ENCODE measurements at places on chromosomes 1 and 21.
A peak's percentile ranks its signal among the peaks of the same experiment; 100 is the strongest.

GRCh38 chr1:32831878-32832277 is 14.4 kb downstream of the S100PBP start:
- no peak for DNase-seq

DNA sequence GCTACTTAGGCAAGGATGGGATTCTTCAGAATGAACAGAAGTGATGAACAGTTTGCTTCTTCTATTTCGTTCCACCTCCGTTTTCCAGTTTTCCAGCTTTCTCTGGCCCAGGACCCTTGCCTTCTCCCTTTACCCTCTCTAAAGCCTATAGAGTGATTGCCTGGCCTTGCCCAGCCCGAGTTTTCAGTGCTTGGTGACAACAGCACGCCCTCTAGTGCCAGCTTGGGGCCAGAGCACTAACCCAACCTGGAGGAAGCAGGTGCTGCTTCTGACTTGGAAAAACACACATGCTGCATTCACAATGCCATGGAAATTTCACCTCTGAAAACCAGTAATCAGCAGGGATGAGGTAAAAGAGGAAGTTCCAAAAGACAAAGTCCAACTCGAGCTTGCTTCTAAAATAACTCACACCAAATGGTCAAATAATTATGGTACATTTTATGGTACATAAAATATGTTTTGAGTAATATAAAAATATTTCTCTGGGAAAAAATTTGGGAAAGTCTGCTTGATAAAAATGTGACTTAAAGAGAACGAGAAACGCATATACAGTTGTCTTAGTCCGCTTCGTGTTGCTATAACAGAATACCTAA is 26.1 kb downstream of the UBE2T start:
- peak; percentile 86 for DNase-seq

GRCh38 chr1:216830424-216831210 is 107.4 kb upstream of the ESRRG start:
- no peak for DNase-seq

- DNase-seq, result no peak
These were observed 2.2 kb downstream of the HAO2 start for GRCh38 chr1:119370748-119371147.

- DNase-seq, result peak; percentile 82
These were observed 9.8 kb upstream of the MDM4 start for GRCh38 chr1:204506201-204506968.

DNA sequence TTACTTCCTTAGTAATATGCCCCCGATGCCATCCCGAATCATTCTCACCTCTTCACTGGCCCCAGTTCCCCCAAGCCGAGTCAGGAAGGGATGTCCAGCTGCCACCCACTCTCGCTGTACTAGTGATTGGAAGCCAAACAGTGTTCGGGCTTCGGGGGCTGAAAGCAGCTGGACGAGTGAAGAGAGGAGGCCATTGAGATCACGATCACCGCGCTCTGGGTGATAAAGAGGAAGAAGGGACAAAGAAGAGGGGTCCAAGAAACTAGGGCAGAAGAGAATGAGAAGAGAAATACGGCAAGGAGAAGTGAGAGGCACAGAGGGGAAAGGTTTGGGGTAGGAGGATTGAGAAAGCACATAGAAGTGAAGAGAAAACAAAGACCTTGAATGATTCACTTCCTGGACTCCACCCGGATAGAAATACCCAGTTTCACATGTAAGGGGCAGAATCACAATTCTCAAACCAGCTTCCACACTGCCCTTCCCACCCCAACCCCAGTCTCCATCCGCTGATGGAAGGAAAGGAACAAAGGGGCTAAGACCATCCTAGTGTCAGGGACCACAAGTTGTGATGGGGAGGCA is 3.7 kb upstream of the SF3B4 start:
- no peak for DNase-seq

- no peak for DNase-seq
These were observed 39.6 kb upstream of the ABCG1 start for GRCh38 chr21:42179316-42179715.

DNA sequence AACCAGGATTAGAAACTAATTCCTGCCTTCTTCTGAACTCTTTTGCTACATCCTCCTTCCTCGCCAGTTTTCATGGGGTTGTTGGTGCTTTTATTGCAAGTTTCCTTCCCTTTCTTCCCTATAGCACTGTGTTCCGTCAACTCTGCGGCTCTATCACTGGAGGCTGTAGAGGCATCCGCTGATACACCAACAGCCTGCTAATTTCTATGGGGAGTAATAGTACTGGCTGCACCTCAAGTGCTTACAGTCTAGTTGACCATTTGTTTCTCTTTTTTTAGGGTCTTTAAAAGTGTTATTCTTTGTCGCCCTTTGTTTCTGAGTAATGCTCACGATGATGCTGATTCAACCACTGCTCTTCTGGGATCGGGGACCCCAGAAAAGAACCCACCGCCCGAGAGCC is 746 bp downstream of the MIS18A start:
- peak; percentile 20 for DNase-seq

GRCh38 chr1:210364479-210364878 is 35.8 kb downstream of the HHAT start:
- no peak for DNase-seq

GRCh38 chr1:181936269-181936668 is 125.2 kb downstream of the ZNF648 start:
- DNase-seq, result no peak

- DNase-seq, result no peak
These were observed 68.3 kb upstream of the BCAR3 start for GRCh38 chr1:93749894-93750301.

DNA sequence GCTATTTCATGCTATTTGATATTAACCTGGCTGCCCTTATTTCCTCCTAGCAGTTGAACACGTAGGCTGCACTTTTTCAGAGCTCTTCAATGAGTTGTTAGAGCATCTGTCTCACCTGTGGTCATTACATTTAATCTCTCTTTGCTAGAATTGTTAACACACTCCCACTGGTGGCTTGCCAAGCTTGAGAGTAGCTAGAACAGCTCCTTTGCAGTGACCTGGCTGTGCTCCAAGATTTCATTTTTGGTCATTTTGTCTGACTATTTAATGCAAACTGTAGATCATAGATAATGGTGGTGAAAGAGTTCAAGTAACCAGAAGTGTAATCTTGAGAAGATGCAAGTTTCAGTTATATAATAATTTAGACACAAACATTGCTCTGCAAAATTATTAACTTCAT is 105.6 kb downstream of the LRRC7 start:
- no peak for DNase-seq

GRCh38 chr1:31901838-31902509 is 36.2 kb downstream of the PTP4A2 start:
- no peak for DNase-seq

DNA sequence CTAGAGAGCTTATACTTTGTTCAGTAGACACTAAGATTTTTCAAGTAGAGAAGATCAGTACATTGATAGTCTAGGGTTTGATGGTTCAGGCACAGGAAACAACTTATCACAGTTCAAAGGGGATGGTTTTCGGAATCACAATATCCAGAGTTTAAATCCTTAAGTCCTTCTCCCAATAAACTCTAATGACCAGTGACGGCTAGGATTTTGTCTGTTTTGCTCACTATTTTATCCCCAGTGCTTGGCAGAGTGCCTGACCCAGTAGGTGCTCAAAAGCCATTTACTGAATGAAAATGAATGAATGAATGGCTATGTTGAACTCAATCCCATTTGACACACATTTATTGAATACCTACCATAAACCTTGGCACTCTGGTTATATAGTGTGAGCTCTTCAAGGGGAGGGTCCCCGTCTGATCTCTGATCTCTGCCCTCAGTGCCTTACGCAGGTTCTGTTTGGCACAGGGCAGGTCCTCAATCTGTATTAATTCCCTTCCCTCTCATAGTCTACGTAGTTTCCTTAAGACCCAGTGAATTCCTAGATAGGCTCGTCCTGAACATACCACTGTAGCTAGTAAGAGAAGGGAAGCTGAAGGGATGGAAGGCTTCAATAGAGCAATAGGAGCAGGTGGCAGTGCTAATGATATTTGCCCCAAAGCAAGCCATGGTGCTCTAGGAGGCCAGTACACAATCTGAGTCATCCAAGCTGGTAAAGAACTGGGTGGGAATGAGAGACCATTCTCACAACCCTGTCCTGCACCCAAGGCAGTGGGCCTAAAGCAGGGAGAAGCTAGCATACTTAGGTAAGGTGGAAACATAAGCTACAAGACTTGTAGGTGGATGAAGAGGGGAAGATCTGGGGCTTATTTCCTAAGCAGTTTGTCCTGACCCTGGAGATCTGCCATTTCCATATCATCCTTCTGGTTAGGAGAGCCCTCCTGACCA is 53.4 kb downstream of the DMAP1 start:
- DNase-seq, result no peak

- peak; percentile 92 for DNase-seq
These were observed 62.3 kb downstream of the OPTC start for GRCh38 chr1:203556047-203556851.

DNA sequence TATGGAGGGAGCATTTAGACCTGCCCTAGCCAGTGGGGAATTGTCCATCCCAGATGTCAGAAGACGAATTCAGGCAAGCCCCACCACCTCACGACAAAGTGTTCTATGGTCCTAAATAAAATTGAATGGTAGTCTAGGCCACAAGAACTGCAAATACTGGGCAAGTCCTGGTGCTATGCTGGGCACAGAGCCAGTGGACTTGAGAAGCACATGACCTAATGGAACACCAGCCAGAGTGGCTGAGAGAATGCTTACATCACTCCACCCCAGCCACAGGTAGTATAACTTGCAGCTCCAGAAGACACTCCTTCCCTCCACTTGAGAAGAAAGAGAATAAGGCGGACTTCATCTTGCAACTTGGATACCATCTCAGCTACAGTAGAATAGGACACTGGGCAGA is 567.3 kb upstream of the CXADR start:
- DNase-seq, result no peak

DNA sequence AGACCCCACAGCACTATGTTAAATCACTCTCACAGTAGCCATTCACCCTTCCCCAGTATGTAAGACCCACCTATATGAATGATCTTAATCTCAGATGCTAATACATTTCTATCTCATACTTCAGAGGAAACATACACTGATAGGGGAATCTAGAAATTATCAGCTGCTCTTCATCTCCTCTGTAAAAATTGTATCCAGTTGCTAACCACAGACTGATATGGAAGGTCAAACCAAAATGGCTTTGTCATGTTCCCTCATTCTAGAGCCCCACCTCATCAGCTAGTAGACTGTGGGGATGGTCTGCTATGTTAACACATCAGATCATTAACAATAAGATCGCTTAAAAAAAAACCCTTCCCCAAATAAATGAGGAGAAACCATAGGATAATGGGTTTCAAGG is 71.7 kb downstream of the UBR4 start:
- DNase-seq, result no peak

DNA sequence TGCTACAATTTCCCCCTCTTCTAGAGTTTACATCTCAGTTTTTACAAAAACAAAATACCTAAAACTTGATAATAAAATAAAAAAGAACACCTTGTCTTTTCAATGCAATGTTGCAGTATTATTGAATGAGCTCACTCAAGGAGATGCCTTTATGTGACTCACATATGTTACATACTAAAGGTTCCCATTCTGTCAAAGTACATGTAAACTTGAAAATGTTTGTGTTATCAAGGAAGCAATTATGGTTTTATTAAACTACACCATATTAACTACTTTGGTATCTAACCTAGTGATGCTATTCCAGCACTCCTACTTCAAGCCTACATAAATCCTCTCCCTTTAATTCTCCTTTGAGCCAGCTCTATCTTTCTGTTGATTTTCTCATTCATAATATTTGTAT is 658.3 kb downstream of the PTPRC start:
- no peak for DNase-seq

DNA sequence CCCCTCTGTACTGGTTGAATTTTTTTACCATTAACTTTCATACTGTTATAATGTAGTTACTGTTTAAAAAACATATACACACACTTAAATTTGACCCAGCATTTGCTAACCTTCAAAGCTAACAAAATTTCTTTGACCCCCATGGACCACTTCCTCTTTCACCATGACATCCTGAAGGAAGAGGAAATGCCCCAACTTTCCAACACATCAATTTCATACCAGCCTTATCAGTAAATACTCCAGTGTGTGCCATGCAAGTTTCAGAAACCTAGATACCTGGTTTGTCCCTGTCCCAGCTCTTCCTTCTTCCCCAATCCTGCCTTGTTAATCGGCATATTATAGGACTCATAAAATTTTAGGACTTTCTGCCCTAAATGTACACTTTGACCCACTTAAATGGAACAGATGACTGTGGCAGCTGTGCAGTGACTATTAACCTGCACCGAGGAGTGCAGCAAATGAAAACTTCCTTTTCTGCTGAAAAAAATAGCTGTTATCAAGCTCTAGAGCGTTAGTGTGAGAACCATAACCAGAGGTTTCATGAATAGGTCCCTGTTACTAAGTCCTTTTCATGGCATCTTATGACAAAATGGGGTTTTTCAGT is 54.1 kb downstream of the DTL start:
- DNase-seq, result no peak

GRCh38 chr1:68167211-68167610 is 65.1 kb downstream of the WLS start:
- DNase-seq, result no peak

DNA sequence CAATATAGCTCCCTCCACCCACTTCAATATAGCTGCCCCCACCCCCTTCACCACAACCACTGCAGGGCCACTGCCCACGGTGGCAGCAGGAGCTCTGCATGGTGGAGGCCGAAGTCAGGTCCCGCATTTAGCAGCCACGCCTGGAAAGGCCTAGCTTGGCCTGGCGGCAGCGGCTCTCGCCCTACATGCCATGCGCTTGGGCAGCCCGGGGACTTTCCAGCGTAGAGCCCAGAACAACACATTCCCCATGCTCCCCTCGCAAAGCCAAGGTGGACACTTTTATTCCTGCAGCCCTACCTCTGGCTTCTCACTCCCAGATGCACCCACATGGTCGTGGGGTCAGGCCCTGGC is 37.1 kb downstream of the LHX4 start:
- DNase-seq, result no peak

DNA sequence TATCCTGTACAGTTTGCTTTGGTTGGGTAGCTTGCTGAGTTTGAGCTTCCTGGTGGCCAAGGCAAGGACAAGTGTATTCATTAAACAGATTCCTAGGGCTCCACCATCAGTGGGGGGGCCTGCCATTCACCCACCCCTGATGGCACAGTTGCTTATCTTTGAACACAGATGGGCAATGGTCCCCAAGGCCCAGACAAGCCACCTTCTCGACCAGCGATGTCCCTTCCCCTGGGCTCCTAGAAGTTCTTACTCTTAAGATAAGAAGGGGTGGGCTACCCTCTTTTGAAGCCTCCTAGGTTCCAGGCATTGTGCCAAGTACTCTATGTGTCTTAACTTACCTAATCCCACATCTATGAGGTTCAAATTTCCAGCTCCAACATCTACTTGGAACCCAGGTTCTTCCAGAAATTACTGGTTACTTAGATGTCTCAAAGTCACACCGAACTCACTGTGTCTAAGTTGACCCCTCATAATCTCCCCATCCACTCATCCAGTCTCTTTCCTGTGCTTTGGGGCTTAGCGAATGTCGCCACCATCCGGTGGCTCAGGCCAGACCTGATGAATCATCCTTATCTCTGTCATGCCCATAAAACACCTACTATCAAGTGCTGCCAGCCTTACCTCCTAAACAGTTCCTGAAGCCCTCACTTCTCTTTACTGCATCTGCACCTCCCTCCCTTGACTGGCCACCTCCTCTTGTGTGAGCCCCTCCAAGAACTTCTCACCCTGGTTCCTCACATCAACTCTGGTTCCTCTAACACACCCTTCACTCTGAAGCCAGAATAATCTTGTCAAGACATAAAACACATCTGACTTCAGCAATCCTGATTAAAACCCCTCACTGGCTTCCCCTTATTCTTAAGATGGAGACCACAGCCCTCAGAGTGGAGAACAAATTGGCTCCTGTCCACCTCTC is 50.1 kb downstream of the KLHDC7A start:
- DNase-seq, result no peak

Measured in NCI-H526 (cell line).